Type B pancreatic cell (in vitro differentiated cells): ENCODE measurements at places on chromosomes 5 and 9.

DNA sequence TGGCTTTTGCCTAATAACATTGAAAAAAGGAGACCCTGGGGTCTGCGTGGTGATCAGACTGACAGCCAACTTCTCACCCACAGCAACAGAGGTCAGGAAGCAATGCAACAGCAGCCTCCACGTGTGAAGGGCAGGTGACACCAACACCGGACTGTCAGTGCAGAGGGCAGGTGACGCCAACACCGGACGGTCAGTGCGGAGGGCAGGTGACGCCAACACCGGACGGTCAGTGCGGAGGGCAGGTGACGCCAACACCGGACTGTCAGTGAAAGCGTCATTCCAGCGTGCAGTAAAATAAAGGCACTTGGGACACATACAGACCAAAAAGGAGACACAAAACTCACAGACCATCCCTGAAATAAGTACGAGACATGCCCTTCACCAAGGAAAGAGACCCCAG, 37.2 kb upstream of the CEP72 start:
- DNase-seq = peak; percentile 44

GRCh38 chr9:33117306-33117705, 40.8 kb upstream of the SMU1 start:
- DNase-seq = no peak

DNA sequence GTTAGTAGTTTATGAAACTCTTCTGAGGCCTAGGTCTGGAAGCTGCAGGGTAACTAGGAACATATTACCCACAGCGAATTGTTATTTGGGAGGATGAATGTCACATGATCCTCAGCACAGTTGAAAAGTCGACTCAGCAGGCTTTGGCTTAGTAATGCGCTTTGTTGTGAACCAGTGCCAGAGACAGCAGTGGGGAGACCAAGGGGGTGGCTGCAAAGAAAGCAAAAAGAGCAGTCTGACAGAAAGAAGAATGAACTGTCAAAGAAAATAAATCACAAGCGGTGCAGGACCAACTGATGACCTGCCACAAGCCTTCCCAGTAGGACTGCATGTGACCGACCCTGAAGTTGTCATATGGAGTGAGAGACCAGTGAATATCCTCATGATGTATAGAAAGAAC, 170.0 kb downstream of the CCDC171 start:
- DNase-seq = no peak

DNA sequence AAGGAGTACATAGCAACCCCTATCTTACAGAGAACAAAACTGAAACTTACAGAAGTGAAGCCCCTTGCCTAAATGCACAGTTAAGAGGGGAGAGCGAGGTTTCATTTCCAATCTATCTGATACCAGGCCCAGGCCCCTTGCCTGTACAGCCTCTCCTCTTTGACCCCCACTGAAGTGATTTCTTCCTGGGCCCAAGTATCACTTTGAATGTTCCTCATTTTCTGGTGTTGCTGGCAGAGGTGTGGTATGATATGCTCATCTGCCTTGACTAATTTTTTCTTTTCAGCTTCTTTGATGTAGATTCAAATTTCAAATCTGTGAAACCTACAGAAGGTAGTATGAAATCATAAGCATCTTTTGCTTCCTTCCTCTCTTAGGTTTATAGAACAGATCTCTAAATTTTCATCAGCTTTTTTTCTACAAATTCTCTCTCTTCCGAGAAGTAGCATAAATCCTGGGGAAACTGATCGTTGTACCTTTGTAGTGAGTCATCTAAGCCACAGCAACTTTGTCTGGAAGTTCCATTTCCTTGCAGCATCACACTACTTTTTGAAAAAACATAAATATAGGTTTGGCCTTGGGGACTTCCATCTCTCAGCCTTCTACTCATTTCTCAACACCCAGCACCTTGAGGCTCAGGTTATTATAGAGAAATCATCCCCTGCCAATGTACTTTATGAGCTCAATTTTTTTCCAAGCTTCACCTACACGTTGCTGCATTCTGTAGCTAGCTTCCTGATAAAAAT, 402.4 kb upstream of the PTGER4 start:
- no peak for DNase-seq

- DNase-seq = no peak
Measured at GRCh38 chr5:138582959-138583358, 7.8 kb upstream of the HSPA9 start.

DNA sequence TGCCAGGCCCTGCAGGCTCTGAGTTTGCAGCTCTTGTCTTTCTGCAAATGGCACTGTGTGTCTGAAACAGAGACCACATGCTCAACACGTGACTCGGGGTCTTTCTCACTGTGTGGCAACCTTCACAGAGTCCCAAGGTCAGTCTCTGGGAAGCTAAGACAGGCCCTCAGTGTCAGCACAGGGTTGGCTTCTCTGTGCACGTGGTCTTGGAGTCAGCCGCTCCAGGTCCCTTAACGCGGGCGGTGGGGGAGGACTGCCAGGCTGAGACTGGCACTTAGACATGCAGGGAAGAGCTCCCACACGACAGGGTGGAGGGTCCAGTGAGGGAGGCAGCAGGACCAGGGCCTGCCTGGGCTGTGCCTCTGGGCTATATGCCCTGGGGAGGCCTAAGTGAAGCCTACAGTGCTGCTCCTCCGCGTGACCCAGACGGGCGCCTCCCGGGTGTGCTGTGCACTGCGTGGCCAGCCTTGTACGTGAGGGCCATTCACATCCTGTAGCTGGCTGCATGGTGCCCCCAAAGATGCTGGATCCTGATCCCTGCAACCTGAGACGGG, 76.8 kb downstream of the ADAMTS2 start:
- DNase-seq = peak; percentile 63

GRCh38 chr5:148620696-148621095, 33.6 kb downstream of the HTR4 start:
- DNase-seq = no peak

- DNase-seq = no peak
Measured at GRCh38 chr5:168327994-168328393, 36.5 kb downstream of the WWC1 start.

GRCh38 chr5:115531787-115532367, 12.7 kb downstream of the FEM1C start:
- no peak for DNase-seq
